Hippocampal formation (tissue), 2 donors: ENCODE measurements at places on chromosomes 5 and 9.

- DNase-seq, result no peak
These were observed 3.7 kb upstream of the GRIA1 start for GRCh38 chr5:153486771-153487170.

DNA sequence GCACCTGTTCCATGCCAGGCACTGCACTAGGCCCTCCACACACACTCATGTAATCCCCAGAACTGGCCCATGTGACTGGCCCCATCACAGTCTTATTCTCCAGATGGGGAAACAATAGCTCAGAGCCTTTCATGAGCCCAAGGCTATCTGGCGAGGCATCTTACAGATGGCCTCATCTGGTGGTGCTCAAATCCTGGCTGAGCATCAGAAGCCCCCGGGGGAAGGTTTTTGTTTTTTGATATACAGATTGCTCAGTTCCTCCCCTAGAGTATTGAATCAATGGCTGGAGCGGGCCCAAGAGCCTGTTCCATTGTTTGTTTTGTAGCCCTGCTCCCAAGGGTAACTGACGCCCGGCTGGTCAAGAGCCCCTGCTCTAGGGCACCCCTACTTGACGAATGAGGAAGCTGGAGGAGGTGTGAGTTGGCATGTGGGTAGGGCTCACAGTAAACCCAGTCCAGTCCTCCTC is 145.3 kb upstream of the RAPGEF1 start:
- DNase-seq, result no peak

GRCh38 chr5:36772276-36773140 is 104.1 kb upstream of the NIPBL start:
- no peak for DNase-seq

- DNase-seq, result peak; percentile 46
These were observed 105.4 kb upstream of the FER start for GRCh38 chr5:108642170-108642906.

GRCh38 chr5:138597661-138598400 is 22.6 kb upstream of the HSPA9 start:
- no peak for DNase-seq

DNA sequence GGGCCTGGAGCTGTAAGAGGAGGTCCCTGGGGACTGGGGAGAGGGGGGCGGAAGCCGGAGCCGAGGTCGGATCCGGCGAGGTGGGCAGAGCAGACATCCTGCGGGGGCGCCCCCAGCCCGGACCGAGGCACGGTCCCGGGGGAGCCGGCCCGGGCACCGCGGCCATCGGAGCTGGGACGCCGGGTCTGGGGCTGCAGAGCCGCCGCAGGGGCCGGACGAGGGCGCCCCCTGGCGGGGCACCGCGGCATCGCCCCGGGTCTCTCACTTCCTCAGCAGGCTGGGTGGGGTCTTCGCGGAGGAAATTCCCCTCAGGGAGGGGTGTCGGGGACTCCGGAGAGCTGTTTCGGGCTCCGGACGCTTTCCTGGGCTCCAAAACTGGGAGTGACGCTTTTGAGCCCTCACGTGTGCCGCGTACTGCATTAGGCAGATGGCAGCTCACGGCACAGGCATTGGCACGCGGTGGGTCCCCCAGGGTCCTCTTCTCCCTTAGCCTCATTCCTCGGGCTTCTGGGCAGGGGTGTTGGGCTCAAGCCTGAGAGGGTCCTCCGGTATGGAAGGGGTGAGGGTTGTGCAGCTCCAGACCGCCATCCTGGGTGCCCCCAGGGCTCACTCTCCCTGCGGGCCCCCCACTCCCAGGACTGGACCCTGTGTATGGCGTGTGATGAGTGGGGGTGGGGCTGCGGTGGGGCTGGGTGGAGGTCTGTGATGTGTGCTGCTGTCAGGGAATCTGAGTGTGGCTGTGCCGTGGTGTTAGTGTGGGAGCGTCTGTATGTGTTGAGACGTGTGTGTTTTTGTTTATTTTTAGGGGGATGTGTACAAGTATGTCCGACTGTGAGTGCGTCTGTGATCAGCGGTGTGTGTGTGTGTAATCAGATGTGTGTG is 29.6 kb downstream of the LHX2 start:
- DNase-seq, result no peak

DNA sequence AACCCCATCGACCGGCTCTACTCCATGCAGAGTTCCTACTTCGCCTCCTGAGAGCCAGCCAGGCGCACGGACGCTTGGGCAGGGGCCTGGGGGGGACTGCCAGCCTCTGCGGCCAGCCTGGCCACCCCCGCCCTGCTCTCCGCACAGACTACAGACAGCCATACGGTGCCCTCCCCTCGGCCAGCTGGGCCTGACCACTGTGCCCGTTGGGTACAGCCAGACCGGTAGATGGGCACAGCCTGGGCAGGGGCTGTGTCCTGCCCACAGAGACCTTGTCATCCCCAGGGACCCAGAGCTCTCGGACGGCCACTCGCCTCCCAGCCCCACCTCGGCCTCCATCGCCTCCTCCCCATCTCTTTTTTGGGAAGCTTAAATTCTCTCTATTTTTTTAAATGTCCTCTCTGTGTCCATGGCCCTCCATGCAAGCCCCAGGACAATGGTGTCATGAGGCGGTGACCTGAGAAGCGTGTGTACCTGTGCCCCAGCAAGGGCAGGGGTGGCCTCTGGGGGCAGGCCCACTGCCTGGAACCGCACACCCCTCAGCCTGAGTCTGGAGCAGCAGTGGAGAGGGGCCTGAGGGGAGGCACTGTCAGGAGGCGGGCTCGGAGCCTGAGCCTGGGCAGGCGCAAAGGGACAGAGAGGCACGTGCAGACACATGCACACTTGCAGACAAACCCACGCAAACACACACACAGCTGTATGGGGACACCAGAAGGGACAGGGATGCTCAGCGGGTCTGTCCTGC is 82.8 kb downstream of the LMX1B start:
- no peak for DNase-seq

GRCh38 chr9:22682961-22683699 is 236.5 kb downstream of the DMRTA1 start:
- DNase-seq, result no peak

DNA sequence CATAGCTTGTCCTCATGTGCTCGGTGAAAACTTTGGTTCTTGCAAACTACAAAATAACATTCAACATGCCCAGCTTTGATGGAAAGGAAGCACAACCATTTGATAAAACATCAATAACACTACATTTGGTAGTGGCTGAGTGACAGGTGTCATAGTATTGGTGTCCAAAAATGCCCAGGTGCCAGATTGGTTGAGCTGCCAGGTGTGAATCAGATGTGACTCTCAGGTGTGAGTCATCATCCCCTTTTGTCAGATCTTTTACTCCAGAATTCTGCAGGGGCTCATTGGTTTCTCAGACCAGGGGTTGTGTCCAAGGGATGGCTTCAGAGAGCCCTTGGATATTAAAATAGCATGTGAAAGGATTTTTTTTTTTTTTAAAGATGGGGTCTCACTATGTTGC is 22.5 kb upstream of the POMT1 start:
- no peak for DNase-seq

DNA sequence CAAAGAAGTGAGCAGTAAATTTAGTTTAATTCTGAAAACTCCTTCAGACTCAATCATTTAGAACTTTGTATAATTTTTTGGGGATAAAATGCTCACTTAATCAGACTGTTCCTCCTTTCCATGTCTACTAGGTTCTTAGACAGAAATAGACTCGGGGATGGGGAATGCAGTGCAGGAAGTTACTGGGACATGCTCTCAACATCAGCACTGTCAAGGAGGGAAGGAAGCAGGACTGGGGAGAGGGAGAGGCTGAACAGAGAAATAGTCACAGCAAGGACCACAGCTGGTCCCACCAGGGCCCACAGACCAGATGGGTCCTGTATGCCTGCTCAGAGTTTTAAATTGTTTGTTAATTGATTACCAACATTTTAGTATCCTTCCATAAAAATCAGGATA is 310.1 kb upstream of the MSX2 start:
- no peak for DNase-seq

- no peak for DNase-seq
These were observed 442.5 kb upstream of the COX7C start for GRCh38 chr5:86175224-86175623.

DNA sequence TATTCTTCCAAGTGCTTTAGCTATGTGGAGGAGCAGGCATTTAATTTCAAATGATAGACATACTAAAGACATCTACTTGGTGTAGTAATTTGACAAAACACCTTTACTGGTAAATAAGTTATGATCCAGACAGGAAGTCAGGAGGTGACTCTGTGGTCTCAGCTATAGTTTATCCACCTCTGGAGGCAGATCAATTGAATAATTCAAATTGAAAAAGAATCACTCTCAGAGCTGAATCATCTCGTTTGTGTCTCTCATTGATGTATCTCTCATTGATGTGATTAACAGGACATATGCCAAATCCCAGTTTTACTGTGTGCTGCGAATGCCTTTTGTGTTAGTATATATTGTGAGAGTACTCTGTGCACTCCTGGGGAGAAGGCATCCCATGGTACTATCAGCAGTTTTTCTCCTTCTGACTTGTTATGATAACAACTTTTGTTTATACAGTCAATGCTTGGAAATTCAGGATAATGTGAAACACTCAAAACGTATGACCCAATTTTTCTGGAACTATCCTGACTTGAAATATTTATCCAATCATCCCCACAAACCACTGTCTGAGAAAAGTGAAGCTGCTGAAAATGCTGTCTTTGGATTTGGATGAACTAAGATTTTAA is 48.5 kb upstream of the DAB2 start:
- DNase-seq, result no peak

GRCh38 chr5:127428276-127428675 is 89.2 kb upstream of the PRRC1 start:
- no peak for DNase-seq

- DNase-seq, result no peak
These were observed 295.3 kb upstream of the DMRT1 start for GRCh38 chr9:546235-546634.

- DNase-seq, result no peak
These were observed 426.5 kb downstream of the IRX1 start for GRCh38 chr5:4022056-4022670.

DNA sequence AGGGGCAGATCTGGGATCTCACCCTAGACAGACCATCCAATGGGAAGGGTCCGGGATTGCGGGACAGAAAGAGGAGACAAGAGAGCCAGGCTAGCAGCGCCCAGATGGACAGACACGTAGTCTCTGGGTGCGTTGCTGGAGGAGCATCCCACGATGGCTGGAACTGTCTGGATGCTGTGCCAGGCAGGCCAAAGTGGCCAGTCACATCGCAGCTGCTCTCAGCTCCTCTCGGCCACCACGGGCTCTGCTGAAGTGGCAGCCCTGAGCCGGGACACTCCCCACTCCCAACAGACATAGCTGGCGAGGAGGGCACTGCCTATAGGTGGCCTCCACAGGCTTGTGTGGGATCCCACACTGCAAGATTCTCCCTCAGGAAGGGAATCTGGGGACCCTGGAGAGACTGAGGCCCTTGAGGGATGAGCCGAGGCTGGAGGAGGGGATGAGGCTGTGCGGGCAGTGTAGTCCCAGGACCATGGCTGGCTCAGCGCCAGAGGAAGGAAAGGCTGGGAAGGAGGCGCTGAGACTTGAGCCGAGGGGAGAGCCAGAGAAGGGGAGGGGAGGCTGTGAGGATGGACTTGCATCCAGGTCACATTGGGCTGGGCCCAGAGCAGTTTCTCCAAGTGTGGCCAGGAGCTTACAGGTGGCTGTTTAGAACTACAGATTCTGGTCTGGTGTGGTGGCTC is 10.3 kb upstream of the WDR5 start:
- no peak for DNase-seq

DNA sequence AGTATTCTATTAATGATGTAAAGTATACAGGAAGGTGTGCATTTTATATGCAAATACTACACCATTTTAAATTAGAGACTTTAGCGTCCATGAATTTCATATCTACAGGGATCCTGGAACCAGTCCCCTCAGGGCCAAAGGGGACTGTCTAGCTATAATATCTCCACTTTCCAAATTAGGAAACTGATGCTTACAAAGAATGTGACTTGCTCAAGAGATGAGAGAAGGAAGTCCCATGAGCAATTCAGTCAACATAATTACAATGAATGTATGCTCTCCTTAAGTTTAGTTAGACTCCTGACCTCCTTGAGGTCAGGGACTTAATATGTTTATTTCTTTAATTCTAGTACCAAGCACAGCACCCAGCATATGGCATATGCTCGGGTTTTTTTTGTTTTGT is 23.7 kb downstream of the NIPBL start:
- DNase-seq, result no peak

DNA sequence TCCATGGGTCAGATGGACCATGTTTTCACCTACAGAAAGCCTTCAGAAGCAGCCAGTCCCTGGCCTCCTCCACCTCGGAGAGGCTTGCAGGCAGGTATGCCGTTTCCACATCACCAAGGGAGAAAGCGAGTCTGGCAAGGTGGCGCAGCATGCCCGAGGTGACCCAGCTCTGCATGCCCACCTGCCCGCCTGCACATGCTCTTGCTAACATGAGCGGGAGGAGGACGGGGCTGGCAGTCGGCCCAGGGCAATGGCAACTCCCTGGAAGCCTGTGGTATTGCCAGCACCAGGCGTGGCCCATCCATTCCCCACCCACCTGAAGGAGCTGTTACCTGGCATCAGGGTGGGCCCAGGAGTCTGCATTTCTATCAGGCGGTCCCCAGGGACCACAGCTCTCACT is 3.3 kb upstream of the NINJ1 start:
- DNase-seq, result no peak

GRCh38 chr5:139263946-139264345 is 29.6 kb upstream of the MATR3 start:
- DNase-seq, result no peak

DNA sequence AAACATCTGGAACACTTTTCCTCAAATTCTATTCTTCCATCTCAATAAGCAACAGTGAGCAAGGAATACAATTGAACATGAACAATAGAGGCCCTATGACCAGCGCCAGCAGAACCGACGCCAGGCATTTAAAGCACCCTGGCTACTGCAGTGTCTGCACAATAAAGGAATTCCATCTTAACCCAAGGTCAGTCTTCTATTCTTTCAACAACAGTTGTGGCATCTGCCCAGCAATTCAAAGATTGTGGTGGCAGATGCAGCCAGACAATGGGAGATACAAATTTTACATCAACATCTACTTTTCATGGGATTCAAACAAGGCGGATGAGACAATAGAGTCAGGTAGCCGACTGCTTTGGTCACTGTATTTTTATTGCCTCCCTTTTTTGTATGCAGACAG is 65.9 kb downstream of the ELL2 start:
- peak; percentile 62 for DNase-seq

DNA sequence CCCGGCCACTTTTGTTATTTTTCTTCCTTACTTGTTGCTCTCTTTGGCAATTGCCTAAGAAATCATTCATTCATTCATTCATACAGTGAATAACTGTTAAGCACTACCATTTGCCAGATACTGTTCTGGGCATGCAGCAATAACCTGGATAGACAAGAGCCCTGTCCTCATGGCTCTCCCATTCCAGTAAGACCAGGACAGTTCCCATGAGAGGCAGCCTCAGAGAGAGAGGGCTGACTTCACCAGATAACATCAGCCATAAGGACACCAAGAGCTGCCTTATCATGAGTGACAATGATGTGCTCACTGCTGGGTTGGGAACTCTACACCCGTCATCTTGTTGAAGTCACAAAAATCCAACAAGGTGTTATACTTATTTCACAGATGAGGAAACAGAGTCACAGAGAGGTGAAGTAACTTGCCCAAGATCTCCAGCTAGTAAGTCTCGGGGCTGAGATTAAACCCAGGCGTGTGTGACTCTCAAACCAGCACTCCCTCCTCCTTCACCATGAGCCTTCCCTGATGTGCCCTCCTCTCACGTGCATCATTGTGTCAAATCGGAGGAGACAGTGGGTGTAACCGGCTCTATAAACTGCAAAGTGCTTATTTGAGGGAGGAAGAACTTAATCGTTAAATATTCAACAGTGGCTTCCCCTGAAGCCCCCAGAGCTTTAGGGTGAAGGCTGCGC is 61.1 kb upstream of the TBC1D2 start:
- DNase-seq, result no peak

GRCh38 chr9:124228516-124228915 is 29.2 kb upstream of the NEK6 start:
- no peak for DNase-seq
